Activated effector memory CD4-positive, alpha-beta T cell treated with anti-CD3 and anti-CD28 coated beads, Interleukin-2, amount 50 U/mL, for 16 hours (primary cell): ENCODE measurements at places on chromosomes 6 and 20.

DNA sequence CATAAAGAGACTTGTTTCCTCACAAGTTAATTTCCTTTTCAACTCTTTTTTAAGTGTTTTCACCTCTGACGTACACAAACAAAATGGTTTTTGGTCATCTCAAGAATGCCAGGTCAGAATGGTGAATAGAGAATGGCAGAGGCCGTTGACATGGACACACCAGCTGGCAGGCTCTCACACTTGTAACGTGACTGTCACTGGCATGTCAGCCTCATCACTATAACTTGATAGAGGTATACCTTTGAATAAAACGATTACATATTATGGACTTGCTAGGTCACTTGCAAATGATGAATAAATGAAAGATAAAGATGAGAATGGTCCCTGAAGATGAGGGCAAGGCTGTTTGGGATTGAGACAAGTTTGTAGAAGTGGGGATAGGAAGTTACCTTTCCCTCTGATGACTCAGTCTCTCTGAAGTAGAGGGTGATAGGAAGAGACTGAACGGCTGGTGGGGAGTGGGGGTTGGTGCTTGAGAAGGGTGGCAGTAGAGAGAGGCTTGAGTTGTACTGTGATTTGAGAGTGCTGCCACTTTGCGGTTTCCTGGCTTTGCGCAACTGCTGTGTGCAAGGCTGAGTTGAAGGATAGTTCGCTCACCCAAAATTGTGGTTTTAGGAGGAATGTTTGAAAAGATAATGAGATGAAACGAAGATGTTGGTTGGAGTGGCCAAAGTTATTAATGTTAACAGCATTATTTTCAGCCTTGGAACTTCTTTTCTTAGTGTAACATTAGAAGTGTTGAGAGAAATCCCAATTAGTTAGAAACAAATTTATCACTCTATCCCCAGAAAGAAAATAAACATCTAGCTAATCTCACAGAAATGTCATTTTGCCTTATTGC, 30.3 kb downstream of the TBPL1 start:
- DNase-seq = peak; percentile 76

DNA sequence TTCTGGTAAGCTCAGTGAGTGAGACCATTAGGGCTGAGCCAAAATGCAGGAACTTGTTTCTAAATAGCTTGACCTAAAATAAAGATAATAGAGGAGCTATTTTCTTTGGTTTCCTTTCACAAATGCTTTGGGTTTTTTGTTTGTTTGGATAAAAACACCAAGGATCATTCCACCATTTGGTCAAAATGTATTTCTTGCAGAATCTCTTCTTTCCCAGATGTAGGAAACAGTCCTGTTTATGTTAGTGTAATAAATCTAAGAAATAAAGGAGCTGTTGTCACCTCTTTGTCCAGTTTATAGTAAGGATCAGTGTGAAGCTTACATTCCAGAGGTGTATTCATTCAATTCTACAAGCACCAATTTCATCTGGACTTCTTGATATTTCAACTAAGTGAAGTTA, 297.8 kb downstream of the GJA1 start:
- DNase-seq = no peak

GRCh38 chr6:137951064-137951597, 84.1 kb downstream of the TNFAIP3 start:
- no peak for DNase-seq

DNA sequence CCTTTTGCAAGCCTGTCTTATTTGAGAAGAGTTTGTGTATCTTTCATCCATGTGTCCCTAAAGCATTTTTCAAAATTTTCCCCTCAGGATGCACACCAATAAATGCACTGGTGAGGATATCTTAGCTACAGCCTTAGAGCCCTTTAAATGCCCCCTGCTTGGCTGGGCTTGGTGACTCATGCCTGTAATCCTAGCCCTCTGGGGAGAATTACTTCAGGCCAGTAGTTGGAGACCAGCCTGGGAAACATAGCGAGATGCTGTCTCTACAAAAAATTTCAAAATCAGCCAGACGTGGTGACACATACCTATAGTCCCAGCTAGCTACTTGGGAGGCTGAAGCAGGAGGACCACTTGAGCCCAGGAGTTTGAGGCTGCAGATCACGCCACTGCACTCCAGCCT, 33.8 kb upstream of the PLCB4 start:
- DNase-seq = no peak

- no peak for DNase-seq
Observed at GRCh38 chr20:46230801-46231282, 77.5 kb downstream of the CDH22 start.

GRCh38 chr20:42097741-42098140, 479.6 kb upstream of the CHD6 start:
- no peak for DNase-seq

DNA sequence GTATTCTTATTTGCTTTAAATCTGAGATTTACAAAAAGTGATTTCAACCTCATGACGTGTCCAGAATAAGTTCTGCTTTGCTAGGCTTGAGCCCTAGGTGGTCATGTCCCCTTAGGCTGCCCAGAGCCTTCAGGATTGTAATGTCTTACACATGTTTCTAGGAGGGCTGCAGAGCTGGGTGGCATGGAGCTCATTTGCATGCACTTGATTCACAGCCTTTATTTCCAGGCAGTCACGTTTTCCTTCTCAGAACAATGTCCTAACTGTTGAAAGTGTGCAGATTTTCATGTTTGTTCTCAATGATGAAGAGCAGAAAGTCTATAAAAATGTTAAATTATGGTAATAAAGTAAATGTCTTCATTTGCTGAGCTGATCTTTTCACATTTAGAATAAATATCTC, 448.6 kb upstream of the SOX4 start:
- no peak for DNase-seq

DNA sequence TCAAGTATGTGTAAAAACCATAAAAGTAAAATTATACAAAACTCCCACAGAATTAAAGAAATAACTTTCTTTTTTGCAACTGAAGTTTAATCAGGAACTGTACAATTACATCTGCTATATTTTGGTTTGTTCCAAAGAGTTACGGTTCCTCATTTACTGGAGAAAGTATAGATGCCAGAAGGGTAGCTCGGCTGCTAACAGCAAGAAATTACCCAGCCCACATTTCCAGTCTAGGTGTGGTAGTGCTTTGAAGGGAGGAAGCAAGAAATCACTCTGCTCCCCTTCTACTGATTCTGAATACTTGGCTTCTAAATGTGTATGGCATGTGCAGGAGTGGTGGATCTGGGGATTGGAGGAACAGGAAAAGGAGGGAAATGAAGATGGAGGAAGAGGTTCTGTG, 441.3 kb downstream of the CDC5L start:
- no peak for DNase-seq

- no peak for DNase-seq
Observed at GRCh38 chr20:11204926-11205768, 531.3 kb upstream of the JAG1 start.

DNA sequence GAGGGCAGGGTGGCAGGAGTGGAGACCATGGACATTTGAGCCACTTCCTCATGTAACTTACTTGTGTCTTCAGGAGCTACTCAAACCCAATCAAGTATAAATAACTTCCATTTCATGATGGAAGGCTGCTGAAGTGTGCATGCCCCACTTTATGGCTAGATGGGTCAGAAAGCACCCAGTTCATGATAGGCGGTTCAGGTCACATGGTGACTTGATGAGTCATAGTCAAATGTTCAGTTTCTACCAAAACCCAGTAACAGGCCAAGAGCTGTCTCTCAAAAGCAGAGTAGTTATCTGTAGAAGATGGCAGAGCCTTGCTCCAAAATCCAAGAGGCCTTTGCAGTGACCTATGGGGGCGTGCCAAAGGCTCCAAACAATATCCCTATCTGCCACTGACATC, 133.7 kb upstream of the TENT5A start:
- no peak for DNase-seq

DNA sequence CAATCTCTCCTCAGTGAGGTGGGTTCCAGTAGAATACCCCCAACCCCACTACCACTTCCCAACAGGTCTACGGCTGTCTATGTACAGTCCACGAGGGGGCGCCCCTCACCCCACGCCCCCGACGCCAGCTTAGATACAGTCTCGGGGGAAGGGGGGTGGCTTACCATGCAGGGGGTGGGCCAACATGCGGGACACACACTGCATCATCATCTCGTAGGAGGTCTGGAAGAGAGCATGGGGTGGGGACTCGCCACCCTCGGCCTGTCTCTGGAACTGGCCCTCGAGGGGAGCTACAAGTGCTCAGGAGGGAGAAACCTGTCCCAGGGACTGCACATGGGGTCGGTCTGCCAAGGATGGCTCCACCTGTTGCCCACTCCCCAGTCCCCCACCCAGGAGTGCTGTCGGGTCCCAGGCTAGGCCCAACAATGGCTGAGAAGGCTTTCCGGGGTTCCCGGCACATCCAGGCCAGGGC, 8.5 kb downstream of the MTCH1 start:
- peak; percentile 68 for DNase-seq

DNA sequence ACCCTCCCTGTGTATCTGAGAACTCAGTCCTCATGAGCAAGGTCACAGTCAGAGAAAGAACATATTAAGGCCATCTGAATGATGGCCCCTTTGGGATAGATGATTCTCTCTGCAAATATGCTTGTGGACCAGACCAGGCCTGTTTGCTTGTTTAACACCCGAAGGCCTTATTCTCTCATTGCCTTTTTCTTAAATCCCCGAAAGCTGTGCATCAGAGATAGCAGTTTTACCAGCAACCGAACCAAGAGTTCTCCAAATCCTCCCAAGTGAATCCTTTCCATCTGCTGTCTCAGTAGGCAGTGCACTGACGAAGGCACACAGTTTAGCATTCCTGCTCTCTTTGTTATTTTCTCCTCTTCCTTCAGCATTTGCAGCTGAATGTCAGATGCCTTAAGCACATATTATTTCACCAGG, 79.8 kb downstream of the TRMT6 start:
- DNase-seq = no peak

- no peak for DNase-seq
Observed at GRCh38 chr20:35279533-35280174, 1.7 kb upstream of the MMP24OS start.

DNA sequence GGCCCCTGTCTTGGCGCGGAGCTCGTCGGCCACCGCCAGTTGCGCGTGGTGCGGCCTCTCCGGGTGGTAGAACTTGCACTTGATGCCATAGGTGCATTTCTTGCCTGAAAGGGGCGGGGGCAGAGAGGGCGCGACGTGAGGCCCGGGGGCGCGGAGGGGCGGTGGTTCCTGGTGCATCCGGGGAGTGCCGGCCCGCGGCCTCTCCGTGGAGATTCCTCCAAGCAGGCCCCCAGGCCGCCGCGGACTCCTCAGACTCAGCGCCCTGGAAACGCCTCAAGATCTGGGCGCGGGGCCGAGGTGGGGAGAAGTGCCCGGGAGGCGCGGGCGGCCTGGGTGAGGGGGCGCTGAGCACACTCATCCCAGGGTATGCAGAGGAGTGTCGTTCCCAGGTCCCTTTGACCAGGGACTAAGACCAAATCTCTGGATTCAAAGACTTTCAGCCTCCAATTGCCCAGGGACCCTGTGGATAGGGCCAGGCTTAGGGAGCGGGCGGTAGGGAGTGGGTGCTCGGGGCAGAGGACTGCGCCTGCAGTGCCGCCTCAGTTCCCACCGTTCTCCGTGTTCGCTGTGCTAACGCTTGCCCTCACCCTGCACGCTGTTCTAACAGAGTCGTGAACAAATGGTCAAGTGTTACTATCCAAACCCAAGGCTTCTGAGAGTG, 33.3 kb downstream of the ZC3H12D start:
- peak; percentile 63 for DNase-seq

GRCh38 chr20:49589747-49590146, 21.8 kb upstream of the PTGIS start:
- no peak for DNase-seq

DNA sequence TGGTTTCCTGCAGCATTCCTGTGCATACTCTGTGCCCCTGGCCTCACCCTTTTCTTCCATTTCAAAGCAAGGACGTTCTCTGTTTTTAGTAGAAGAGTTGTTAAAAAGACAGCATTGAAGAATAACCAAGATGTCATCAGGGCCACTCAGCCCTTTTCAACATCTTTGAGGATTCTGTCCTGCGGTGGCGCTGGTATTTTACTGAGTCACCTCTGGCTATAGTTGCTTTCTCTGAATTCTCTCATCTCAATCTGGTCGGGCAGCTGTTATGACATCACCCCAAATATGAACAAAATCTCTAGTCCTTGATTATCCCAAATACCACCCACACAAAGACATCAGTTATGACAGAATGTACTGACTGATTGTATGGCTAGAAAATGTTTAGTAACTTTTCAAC, 204.2 kb downstream of the GRIK2 start:
- DNase-seq = no peak

- no peak for DNase-seq
Observed at GRCh38 chr6:10434235-10434634, 19.4 kb upstream of the TFAP2A start.

DNA sequence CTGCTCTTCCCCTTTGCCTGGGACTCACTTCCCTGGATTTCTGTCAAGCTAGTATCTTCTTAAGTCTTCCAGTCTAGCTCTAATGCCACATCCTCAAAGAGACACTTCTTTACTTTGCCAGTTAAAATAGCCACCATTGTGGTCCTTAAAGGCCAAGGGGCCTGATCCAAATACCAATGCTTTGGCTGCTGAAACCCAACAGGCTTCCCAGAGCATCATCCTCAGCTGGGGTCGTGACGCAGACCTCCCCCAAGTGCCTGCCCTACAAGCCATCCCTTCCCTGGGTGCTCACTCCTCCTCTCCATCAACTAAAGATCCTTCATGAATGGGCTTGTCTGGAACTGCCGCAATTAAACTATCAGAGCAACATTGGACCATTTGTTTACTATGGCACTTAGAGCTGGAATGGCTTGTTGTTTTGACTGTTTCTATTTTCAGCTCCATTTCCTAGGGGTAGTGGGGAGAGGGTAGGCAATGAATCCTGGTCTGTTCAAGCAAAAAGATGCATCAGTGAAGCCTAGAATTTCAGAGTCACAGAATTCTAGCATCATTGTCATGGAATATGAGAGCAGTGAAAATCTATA, 79.6 kb upstream of the SIRPA start:
- DNase-seq = no peak

- peak; percentile 85 for DNase-seq
Observed at GRCh38 chr6:26156850-26157250, 69.6 kb downstream of the HFE start.

GRCh38 chr6:17269840-17270239, 11.3 kb upstream of the RBM24 start:
- no peak for DNase-seq

DNA sequence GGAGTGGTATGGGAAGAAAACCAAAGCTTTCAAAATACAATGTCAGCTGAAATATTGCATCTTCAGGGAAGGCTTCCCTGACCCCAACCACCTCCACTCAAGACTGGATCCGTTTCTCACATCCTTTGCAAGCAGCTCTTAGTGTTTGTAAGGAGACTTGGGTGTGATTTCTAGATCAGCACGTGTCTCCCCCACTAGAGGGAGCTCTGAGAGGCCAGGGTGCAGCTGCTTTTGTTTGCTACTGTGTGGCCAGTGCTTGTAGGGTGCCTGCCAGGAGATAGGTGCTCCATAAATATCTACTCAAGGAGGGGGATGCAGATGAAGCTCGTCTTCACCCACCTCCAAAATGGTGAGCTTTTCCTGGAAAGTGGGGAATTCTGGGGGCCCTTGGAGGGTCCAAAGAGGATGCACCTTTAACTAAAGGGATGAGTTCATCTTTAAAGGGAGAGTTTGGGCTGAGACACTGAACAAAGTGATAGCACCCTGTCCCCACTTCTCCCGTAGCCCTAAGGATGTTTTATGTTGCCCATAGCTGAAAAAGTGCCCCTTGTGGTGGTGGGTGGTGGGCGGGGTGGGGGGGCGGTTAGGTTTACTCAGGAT, 52.6 kb upstream of the MAFB start:
- DNase-seq = peak; percentile 70
